ENCODE measurements at places on chromosomes 5 and 9.

DNA sequence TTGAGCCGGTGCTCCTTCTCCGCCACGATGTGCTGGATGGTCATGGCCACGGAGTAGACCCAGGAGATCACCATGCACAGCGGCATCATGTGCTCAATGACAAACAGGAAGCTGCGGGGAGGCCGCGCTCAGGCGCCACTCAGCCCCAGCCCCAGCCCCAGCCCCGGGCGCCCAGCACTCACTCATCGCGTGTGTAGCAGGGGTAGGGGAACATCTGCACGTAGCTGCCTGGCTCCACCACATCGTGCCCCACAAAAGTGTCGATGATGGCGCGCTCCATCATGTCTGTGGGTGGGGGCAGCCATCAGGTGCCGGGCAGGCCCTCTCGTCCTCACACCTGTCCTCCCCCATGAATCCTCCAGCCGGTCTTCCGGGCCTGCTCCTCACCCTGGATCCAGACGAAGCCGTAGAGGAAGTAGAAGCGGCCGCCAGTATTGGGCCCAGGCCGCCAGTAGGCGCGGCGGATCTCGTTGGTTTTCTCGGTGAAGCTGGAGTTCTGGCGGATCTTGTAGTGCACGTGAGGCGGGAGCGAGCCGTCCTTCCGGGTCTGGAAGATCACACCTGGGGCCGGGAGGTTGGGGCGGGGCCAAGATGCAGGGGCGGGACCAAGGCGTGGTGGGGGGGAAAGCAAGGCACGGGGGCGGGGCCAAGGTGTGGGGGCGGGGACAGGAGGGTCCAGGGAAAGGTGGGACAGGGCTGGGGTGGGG is 10.1 kb downstream of the ABCA2 start:
- DNase-seq: no peak

DNA sequence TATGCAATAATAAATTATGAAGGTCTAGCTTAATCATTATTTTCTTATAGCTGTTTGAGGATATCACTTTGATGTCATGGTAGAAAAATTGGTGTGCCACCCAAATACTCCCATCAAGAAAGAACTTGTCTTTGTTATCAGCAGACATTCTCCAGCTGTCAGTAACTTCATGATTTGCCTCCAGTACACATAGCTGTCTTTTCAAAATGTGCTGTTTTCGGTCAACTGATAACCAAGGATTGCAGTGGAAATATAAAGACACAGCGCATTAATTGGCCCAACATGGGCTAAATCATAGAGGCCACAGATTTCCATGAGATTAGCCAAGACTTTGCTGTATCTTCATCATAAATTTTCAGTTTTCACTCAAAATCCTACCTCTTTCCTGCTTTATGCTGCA is 993.5 kb upstream of the SEMA6A start:
- DNase-seq: no peak

DNA sequence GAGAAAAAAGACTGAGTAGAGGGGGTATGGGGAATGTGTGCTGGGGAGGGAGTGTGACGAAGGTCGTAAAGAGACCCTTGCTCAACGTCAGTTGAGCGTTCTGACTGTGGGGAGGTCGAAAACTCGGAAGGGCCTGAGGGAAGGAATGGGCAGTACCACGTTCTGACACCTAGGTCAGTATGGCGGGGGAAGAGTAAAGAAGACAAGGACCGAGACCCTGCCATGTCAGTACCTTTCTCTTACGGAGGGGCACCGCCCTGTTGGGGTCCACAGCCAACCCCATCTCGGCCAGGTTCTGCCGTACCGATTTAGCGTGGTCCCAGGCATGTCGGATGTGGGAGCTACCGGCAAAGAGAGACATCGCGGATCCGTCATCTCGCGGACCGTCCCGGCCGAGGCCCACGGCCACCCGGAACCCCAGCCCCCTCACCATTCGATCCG is 375 bp downstream of the NOP16 start:
- no peak for DNase-seq

DNA sequence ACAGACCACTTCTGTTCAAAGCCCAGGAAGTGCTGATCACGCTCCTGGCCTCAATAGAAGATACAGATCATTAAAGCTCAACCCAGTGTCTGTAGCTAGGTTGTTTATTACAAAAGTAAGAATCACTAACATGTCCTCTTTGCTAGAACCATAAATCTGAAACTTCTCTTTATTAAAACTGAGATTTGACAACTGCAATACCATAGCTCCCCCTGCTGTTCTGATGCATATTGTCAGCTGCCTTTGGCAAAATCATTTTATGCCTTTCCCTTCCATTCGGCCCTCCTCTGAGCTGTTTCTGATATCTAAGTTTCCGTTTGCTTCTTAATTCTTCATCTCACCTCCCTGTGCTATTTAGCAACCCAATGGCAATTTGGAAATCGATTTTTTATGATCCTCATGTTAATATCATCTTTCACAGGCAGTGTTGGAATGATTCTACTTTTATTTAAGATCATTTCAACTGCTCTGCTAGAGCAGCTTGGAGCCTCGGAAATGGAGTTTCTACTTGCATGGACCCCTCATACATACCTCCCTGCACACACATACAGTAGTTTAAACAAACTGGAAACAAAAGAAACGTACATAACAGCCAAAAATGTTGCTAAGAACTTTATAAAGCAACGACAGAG is 998.8 kb downstream of the MAT2B start:
- DNase-seq: no peak

GRCh38 chr5:113376640-113377039 is 58.1 kb downstream of the TSSK1B start:
- DNase-seq: no peak

DNA sequence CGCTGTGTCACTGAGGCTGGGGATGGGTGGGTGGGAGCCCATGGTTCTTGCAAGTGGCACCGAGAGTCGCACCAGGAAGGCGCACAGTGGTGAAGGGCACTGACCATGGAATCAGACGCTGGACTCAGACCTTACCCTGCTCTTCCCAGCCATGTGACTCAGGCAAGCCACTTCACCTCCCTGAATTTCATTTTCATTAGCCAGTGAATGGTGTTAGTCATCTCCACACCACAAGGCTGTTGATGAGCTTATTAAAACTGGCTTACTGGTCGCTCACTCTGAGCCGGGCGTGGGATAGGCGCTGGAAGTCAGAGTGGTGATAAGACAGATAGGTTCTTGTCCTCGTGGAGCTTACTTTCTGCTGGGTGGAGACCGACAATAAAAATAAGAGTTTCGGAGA is 25.1 kb downstream of the FGF18 start:
- no peak for DNase-seq

DNA sequence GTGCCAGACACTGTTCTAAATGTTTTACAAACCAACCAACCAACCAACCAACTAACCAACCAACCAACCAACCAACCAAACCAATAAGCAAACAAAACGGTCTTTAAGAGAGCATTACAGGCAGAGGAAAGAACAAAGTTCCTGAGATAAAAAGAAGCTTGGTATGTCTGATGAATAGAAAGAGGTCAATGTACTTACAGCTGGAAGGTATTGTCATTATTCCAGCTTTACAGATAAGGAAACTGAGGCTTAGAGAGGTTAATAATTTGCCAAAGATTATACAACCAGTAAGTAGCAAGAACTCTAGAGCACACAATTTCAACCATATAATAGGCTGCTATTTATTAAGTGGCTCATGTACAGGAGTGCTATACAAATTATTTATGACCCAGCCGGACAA is 29.6 kb downstream of the C9orf57 start:
- no peak for DNase-seq

GRCh38 chr9:86672301-86672700 is 275.0 kb downstream of the GAS1 start:
- no peak for DNase-seq

DNA sequence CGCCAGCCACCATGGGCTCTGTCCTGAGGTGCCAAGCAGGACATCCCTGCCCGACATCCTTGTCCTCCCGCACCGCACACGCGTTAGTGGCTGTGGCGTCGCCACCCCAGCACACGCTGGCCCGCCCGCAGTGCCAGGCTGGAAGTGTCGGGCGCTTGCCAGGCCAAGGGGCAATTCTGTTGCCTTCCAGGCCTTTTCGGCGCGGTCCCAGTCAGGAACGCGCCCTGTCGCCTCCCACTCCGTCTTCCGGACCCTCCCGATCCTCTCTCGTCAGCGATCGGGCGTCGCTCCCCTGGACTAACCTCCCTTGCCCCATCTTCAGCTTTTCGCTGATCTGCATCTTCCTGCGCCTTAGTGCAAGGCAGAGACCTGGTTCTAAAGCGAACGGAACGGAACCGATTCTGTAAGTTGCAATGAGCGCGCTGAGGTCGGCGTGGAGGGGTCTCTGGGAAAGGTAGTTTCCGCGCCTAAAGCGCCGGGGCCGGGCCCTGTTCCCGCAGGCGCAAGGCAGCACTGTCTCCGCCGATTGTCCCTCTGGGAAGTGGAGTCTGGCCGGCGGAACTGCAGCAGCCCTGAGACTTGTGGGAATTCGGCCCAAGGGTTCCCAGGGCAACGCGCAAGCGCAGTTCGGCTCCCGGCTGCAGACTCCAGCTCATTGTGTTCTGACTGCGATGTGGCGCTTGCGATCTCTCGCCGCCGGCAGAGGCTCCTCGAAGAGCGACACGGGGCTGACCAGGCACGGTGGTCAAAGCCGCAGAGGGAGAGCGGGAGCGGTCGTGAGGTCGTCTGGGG is at the start of gene ZNF454:
TSS of gene ZNF454 (plus strand) at position 630 of the 792 bp plus-strand sequence. CDS start 1,594 bp downstream, outside the sequence.
- peak; percentile 57 for DNase-seq

GRCh38 chr9:87447547-87448432 is 49.9 kb upstream of the DAPK1 start:
- DNase-seq: no peak

DNA sequence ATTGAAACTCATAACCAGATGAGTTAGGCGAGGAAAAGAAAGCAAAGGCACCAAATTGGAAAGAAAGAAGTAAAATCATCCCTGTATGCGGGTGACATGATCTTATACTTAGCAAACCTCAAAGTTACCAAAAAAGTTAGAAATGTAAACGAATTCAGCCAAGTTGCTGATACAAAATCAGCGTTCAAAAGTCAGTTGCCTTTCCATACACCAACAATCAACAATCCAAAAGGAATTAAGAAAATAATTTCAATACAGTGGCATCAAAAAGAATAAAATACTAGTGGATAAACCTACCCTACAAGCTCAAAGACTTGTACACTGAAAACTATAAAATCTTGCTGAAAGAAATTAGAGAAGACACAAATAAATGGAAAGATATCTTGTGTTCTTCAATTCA is 14.5 kb downstream of the OBP2B start:
- no peak for DNase-seq

GRCh38 chr5:145554399-145554798 is 280.7 kb downstream of the PRELID2 start:
- DNase-seq: no peak
